AML-193 (cell line): ENCODE measurements at places on chromosomes 3 and 15.

- no peak for DNase-seq
Measured at GRCh38 chr15:68384451-68385239, 47.3 kb downstream of the ITGA11 start.

DNA sequence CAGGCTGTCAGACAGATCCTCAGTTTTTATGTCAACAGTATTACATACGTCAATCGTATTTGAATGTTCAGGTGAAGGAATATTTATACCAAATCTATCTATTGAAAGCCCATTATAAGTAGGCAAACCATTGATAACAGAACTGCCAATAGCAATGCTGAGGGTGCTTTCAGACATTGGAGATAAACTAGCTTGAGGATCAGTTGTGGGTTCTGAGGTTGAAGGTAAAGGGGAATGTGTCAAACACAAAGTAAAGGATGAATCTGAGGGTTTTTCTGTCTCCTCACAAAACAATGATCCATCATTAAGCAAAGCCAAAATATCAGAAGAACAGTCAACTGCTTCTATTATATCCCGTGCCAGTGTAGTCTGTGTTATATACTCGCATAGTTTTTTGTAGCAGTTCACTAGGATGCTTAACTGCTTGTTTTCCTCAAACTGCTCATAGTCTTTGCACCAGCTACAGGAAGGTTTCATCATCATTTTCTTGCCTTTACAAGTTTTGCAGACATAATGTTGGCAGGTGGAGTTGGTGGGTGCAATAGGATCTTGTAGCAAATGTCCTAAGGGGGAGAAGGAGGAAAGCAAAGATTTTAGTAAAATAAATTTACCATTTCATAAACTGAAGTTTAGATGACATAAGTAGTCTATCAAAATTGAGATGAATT lies 43.8 kb downstream of the MSL2 start:
- DNase-seq = no peak

GRCh38 chr3:19439944-19440343 lies 291.6 kb downstream of the KCNH8 start:
- DNase-seq = no peak

GRCh38 chr15:78351539-78351938 lies 11.4 kb downstream of the CRABP1 start:
- no peak for DNase-seq

DNA sequence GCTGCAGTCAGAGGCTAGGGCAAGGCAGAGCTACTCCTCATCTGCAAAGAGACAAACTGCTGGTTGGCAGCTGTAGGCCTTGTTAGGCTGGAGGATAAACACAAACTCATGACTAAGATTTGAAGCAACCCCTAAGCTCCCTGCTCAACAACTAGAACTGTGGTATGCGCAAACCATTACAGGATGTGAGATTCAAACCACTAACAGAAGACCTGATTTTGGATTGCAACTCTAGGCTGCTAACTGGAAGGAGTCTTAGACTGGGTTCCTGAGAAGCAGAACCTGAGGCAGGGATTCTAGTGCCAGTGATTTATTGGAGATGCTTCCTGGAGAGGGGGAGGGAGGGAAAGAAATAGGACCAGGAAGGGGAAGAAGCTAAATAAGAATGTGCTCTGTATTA lies 22.5 kb downstream of the CCR4 start:
- no peak for DNase-seq

GRCh38 chr3:76307556-76307955 lies 522.2 kb upstream of the ZNF717 start:
- DNase-seq = no peak

- DNase-seq = no peak
Measured at GRCh38 chr15:99117563-99118257, 12.8 kb downstream of the SYNM start.

DNA sequence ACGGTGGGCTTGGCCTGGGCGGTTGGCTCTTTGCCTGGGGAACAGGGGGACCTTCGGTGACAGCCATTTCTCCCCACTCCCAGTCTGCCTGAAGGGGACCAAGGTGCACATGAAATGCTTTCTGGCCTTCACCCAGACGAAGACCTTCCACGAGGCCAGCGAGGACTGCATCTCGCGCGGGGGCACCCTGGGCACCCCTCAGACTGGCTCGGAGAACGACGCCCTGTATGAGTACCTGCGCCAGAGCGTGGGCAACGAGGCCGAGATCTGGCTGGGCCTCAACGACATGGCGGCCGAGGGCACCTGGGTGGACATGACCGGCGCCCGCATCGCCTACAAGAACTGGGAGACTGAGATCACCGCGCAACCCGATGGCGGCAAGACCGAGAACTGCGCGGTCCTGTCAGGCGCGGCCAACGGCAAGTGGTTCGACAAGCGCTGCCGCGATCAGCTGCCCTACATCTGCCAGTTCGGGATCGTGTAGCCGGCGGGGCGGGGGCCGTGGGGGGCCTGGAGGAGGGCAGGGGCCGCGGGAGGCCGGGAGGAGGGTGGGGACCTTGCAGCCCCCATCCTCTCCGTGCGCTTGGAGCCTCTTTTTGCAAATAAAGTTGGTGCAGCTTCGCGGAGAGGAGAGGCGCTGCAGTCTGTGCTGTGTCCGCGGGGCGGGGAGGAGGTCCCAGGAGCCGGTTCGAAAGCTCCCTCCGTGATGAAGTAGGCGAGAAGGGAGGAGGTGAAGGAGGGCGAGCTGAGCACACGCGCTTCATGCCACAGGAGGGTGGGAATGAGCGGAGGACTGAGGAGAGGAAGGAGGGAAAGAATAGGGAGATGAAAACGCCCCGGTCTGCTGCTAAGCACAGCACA lies 9.6 kb downstream of the CLEC3B start:
- no peak for DNase-seq

DNA sequence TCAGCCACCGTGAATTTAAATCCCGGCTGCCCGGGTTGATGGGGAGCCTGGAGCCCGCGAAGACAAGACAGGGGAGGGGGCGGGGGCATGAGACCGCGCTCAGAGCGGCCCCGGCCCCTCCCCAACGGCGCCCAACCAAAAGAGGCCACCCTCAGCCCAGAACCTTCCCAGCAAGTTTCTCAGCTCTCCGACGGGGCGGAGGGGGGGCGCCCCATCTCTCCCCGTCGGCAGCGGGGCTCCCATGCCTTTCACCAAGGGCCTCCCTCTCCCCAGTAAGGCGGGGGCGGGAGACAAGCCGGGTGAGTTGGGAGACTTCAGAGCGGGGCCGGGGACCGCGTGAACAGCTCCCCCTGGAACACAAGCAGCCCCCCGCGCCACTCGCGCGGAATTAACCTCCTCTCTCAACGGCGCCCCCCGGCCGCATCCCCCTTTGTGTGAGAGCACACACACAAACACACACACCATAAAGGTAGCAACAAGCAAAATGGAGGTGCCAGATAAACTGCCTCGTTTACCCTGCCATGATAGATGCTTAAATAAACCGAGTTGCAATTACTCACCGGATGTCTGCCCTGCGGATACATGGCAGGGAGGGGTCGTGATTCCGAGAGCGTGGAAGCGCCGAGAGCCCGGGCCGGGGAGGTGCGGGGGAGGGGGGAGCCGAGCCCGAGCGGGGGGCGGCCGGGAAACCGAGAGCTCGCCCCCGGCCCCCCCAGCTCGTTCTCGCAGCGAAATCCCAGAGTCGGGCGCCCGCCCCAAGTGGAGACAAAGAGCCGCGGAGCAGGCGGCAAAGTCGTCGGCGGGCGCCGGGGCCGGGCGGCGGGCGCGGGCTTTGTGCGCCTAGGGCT lies 1.3 kb downstream of the TLE3 start:
- DNase-seq = no peak

GRCh38 chr3:100396967-100397366 lies 3.9 kb downstream of the TOMM70 start:
- no peak for DNase-seq

DNA sequence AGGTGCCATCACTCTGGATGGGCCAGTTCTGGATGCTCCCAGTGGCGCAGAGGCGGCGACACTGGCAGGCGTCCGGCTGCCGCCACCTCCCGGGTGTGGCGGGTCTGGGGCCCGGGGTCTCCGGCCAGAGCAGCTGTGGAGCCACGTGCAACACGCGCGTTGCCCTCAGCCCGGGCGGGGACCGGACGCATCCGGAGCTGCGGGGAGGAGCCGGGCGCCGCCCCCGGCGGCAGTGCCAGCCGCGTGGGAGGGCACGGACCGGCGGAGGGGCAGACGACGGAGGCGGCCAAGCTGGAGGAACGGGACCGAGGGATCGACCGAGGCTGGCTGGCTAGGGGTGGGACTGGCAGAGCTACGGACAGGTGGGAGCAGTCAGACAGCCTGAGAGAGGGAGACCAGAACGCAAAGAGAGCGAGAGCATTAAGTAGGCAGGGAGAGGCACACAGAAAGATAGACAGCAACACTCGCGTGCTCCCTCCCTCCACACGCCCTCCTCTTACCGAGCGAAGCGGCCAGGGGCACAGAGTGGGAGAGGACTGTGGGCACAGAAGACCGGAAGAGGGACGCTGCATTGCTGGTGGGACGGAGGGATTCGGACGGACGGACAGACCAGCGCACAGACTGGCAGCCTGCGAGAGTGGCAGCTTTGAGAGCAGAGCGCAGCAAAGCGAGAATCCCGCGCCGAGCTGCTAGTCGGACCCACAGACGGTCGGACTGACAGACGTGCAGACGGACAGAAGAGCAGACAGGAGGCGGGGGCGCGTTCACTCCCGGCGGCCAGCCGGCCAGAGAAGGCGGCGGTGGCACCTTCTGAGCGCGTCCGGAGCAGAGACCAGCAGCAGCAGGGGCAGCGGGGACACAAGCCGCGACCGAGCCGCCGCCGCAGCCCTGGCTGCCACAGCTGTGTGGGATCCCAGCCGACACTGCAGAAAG lies at the start of gene ARPP21:
TSS of gene ARPP21 (plus strand) at position 272 of the 933 bp plus-strand sequence. CDS start 42,227 bp downstream, outside the sequence.
- DNase-seq = no peak

DNA sequence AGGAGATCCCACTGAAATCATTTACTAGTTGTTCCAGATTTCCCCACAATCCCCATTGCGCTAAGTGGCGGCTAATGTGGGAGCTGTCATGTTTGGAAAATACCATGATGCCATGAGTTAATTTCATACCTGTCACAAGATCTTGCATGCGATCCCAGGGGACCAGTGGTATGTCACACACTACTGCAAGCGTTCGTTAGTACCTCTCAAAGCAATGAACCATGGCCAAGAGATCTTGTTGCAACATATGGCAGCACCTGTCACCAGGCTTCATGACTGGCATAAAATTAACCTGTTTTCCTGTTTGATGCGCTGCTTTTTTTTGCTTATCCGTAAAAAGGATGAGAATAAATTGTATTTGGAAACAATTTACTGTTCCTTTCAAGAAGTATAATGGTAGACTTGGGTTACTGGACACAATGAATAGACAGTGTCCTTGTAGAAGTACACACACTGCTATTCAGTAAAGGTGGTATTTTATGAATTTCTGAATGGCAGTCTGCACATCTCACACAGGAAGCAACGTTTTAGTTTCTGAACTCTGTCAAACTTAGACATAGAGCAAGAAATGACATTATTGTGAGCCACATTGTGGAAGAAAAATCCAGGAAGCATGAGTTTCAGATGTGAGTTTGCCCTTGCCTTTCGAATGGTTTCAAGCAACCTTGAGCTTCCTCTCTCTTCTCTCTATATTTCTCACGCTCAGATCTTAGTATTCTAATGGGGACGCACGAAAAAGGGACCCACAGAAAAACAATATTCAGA lies 81.9 kb downstream of the CHL1 start:
- DNase-seq = no peak

DNA sequence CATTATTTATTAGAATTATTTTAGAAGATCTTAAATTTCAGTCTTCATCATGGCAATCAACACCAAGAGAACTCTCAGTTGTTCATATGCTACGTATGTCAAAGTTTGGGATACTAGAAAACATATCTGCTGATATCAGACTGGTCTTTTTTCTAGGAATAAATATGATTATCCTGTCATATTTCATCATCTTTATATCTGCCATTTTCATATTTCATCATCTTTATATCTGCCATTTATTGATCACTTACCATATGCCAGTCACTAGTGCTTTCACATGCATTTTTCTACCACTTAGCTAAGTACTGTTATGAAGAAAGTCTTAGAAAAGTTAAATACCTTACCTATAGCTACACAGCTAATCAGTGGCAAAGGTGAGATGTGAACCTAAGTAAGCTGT lies 2.8 kb upstream of the ZCWPW2 start:
- no peak for DNase-seq

DNA sequence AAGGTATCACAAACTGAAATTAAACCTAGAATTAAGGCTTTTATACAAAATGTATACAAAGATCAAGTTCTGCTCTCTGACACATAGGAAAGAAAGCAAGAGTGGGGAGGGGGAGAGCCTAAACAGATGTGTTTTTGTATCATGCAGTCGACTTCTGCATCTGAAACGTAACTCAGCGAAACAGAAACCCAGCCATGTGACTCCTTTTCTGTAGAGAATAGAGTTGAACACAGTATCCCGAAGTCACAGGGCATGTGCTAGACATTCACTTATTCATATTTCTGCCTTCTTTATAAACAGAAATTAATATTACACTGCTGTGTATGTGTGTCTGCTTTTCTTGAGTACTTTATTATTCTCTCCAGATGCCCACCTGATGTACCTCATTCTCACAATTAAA lies 121.0 kb downstream of the PDZRN3 start:
- no peak for DNase-seq
